ENCODE measurements at places on chromosomes 7 and 10. TPM values are rescaled to one million over a fixed set of nuclear protein-coding genes. Genes with fewer than 3 reads are reported as not detected.

Gene ACTL6B
- polyA plus RNA-seq, result not detected

Gene TRA2A
- 125 TPM for polyA plus RNA-seq

Gene CHAT
- not detected for polyA plus RNA-seq

Gene SCRN1
- polyA plus RNA-seq, result 32.3 TPM

Gene LMTK2
- polyA plus RNA-seq, result 6.6 TPM

Gene MORN4
- polyA plus RNA-seq, result 4.2 TPM

Gene CPXM2
- polyA plus RNA-seq, result 0.25 TPM

Gene SAMD9
- 2.6 TPM for polyA plus RNA-seq

Gene SMC3
- 40.4 TPM for polyA plus RNA-seq

Measured in forelimb muscle (tissue), 1 donor.